ENCODE measurements at places on chromosomes 6 and 20.

- DNase-seq = no peak
Measured at GRCh38 chr6:16391451-16391912, 153.1 kb downstream of the GMPR start.

DNA sequence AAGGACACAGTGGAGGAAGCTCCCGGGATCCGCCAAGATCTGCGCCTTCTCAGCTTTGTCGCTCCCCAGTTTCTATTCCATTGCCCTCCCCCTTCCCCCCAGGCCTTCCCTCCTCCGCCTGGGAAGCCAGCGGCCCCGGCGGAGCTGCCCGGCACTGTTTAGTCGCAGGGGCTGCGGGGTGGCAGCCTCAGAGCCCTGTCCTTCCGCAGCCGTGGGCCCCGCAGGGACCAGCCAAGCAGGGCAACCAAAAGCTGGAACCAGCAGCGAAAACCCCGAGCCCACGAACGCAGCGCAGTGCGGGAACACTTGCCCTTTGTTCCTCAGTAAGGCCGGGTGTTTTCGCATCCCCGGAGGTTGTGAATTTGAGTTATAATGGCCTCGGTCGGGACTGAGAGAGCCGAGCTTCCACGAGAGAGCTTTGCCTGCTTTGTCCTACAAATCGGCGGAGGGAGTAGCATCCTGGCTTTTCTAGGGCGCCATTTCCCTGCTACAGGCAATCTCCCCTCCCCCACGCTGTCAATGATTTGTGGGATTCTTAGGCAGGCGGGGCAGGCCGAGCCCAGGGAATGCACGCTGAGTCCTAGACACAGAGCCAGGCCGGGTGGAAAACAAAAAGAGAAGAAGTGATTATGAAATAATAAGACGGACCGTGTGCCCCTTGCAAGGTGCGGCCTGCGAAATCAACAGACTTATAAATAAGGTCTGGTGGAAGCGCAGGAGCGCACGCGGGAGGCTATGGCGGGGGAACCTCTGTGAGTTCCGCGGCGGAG is 4.0 kb upstream of the TUBB2B start:
- DNase-seq = no peak

GRCh38 chr6:40160826-40161225 is 226.6 kb upstream of the MOCS1 start:
- no peak for DNase-seq

GRCh38 chr6:99114769-99115406 is 167.1 kb upstream of the FBXL4 start:
- no peak for DNase-seq

DNA sequence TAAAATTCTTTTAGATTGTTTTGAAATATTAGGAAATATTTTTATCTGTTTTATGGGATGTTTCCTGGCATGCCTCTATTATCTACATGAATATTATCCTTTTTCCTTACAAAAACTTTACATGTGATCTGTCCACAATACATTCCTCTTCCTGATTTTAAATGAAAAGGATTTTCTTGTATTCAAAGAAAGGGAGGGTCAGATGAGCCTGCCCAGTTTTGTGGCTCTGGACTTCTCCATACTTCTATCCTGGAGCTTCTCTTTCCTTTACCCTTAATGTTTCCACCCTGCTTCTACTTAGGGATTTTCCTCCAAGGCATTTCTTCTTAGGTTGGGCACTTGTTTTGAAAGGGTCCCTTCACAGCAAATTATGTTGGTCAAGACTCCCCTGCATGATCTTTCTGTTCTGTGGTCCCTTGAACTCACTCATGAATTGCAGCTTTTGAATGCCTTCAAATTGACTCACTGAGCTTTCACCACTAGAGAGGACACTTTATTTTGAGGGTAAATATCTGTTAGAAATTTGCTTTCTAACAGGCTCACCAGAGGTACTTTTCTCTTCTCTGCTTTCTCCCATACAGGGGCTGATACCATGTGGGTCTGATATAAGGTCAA is 104.9 kb downstream of the CENPW start:
- DNase-seq = no peak

GRCh38 chr6:27312146-27312949 is at the start of gene POM121L2:
POM121L2 (minus strand) TSS chr6:27312273; CDS start chr6:27312170, 103 bp downstream.
- no peak for DNase-seq

- no peak for DNase-seq
Measured at GRCh38 chr6:85402922-85403321, 47.0 kb upstream of the NT5E start.

DNA sequence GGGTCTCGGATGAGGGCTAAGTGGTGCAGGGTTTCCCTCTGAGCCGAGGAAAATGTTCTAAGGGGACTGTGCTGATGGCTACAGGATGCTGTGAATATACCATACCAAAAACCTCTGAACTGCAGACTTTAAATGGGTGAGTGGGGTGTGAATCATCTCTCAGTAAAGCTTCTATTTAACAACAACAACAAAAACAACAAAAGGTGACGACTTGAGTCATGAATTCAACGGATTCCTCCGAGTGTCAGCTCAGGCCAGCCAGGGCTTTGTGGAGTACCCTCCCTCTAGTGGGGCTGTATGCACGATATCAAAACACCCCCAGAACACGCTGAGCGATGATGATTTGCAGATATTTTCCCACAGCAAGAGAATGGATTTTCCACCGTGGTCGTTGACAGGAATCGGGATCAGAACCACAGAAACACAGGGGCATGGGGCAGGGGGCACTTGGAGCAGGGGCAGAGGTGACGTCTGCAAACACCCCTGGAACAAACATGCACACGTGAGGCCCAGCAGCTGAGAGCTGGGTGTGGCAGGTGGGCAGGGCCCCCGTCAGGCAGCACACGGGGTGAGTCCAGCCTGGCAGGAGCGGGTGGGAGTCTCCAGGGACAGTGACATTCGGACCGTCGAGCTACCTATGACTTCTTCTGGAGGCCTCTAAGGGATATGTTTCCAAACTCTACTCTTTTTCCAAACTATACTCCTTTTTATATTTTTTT is 38.6 kb downstream of the SLC2A4RG start:
- DNase-seq = no peak

- no peak for DNase-seq
Measured at GRCh38 chr6:130913120-130913519, 85.9 kb downstream of the SMLR1 start.

GRCh38 chr6:17845598-17845997 is 138.9 kb upstream of the NUP153 start:
- no peak for DNase-seq

DNA sequence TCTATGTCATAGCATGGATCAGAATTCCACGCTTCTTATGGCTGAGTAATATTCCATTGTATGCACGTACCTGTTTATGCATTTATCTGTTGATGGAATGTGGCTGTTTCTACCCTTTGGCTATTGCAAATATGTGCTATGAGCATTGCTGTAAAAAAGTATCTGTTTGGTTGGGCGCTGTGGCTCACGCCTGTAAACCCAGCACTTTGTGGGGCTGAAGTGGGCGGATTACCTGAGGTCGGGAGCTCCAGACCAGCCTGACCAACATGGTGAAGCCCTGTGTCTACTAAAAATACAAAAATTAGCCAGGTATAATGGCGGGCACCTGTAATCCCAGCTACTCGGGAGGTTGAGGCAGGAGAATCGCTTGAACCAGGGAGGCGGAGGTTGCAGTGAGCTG is 182.4 kb downstream of the BCAS1 start:
- no peak for DNase-seq
